MV-4-11 (cell line): ENCODE measurements at places on chromosomes 2 and 18.

GRCh38 chr2:27323596-27324285 is 844 bp upstream of the MPV17 start:
- DNase-seq = no peak

GRCh38 chr18:50819027-50819727 is 639 bp downstream of the MRO start:
- no peak for DNase-seq

GRCh38 chr2:60532421-60532820 is 21.0 kb downstream of the BCL11A start:
- DNase-seq = no peak

DNA sequence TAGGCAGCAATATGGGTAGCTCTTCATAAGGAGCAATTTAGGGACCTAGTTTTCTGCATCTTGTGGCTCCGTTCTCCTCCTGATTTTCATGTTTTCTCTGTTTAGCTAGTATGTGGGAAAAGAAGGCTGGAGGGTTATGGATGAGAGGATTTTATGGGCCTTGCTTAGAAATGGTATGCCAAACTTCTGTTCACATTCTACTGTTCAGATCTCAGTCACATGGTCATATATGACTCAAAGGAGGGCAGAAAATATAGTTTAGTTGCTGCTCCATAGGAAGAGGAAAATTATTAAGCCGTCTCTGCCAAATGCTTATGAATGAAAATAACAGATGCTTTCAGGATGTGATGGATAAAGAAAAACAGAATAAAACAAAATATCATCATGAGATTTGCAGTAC is 361.8 kb upstream of the CWC22 start:
- DNase-seq = no peak

GRCh38 chr2:26563686-26564085 is 77.5 kb downstream of the CIB4 start:
- DNase-seq = no peak

GRCh38 chr18:4248686-4249085 is 206.4 kb downstream of the DLGAP1 start:
- no peak for DNase-seq

DNA sequence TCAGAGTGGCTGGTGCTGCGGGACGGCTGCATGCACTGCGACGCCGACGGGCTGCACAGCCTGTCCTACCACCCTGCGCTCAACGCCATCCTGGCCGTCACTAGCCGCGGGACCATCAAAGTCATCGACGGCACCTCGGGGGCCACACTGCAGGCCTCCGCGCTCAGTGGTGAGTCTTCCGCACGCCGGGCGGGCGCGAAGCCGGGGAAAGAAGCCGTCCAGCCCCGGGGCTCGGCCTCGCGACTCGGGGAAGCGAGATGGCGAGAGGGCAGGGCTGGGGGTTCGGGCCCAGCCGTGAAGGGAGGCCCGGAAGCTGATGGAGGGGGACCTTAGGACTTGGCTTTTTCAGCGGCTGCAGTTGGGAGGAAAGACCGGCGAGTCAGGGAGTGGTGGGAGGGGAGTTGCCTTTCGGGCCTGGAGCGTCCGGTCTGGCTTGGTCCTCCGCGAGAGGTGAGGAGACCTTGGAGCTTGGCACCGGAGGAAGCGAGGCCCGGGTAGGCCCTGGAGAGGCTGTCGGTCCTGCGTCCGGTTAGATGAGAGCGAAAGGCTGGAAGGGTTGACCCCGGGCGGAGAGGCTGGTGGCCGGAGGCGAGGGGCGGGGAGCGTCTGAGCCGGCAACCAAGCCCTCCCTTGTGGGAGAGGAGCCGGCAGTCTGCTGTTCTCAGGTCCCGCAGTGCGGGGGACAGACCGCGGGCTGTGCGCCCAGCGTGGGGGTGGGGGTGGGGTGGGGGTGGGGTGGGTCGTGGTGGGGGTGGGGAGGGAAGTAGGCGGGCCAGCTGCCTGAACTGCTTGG is 691 bp downstream of the BIRC6 start:
- no peak for DNase-seq

DNA sequence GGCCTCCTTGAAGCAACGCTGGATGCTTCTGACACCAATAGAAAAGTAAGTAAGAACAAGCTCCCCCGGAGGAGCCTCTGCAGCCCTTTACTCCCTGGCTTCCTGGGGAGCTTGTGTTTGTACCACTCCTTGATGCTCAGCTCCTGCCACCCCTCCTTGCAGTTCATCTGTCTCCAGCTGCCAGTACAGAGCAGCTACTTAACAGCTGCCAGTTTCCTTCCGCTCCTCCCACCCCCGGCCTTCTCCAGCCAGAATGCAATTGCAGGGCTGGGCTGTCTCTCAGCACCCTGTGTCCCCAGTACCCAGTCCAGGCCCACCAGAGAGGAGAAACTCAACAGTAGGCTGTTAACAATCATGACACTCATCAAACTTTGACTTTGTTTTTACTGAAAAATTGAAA is 109.4 kb downstream of the AOX1 start:
- DNase-seq = peak; percentile 90

DNA sequence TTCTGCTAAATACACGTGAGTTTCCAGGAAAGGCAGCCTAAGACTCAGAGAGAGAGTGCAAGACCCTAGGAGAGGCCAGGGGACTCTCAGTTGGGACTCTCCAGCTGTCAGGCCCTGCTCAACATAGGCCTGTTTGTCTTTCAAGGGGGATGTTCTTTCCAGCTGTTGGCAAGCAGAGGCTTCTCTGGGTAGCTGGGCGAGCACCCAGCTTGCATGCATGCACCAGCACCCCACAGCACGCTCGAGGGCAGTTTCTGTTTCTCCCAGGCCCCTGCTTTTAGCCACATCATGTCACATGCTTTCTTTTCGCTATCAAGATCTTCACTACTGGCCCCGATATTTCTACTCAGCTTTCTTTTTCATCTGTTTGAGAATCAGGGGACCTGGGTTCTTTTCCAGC is 479.3 kb upstream of the HS6ST1 start:
- no peak for DNase-seq

- no peak for DNase-seq
Observed at GRCh38 chr2:143401861-143402260, 272.6 kb downstream of the ARHGAP15 start.

GRCh38 chr2:149677416-149677815 is 89.8 kb upstream of the MMADHC start:
- DNase-seq = no peak

- no peak for DNase-seq
Observed at GRCh38 chr2:64751286-64752260, 97.9 kb upstream of the SERTAD2 start.

DNA sequence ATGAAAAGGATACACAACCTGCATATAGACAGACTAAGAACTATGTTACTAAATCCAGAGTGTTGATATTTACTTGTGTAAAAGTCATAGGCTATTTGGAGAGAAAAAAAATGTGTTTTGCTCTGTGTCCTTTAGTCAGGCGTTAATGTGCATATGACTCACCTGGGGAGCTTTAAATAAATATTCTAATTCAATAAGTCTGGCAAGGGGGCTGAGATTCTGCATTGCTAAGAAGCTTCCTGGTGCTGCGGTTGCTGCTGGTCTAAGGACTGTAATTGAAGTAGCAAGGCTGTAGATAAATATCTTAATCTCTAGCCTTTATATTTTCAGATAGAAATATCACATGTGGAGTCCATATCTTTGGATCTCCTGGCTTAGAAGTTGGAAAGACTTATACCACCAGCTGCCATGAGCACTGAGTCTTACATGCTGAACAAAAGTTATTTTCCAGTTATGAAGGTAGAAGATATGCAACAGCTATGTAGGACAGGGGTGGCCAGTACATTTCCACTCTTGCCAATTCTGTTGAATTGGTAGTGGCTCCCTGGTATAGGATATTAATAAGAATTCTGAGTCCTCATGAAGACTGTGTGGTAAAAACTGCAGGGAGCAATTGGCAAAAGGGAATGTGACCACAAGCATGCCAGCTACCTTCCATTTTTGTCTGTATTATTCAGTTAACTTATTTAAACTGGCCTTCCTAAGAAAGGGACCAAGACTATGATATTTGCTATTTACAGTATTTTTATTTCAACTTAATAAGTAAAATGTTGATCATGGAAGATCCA is 4.8 kb downstream of the SPAG16 start:
- DNase-seq = no peak

GRCh38 chr2:224997802-224998201 is 44.5 kb downstream of the DOCK10 start:
- DNase-seq = no peak

GRCh38 chr2:223530811-223531210 is 71.3 kb downstream of the SCG2 start:
- DNase-seq = no peak

- no peak for DNase-seq
Observed at GRCh38 chr2:181004647-181005325, 24.4 kb downstream of the UBE2E3 start.

DNA sequence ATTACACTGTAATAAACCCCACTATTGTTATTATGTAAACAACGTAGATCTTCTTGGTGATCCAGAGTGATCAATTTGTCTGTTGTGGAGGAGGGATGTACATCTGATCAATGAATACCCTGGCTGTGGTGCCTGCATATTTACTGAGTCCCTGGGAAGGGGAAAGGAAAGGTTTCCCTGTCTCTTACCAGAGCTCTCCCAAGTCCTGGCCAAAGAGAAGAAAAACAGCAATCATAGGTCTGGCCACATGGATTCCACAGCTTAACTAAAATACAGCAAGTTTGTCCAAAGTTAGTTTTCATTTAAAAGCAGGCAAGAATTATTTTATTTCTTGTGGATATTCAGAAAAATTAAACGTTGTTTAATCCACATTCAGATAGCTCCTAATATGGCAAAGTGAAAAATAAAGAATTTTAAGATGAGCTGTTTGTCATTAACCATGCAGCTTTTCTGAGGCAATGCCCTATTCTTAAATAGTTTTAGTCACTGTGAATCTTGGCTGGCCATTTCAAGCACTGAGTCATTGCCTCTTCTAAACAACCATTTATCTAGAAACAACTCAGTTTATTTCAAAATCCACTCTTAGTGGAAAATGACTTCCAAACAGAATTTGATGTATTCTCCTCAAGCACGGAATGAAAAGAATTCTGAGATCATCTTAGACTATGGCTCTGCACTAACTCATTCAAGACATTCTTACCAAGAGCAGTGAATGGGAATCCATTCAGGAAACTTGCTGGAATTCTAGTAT is 1004.4 kb upstream of the CDH2 start:
- DNase-seq = no peak

GRCh38 chr2:109031476-109032228 is 42.6 kb upstream of the EDAR start:
- DNase-seq = peak; percentile 65

GRCh38 chr2:233023761-233024410 is 8.6 kb upstream of the NEU2 start:
- no peak for DNase-seq

DNA sequence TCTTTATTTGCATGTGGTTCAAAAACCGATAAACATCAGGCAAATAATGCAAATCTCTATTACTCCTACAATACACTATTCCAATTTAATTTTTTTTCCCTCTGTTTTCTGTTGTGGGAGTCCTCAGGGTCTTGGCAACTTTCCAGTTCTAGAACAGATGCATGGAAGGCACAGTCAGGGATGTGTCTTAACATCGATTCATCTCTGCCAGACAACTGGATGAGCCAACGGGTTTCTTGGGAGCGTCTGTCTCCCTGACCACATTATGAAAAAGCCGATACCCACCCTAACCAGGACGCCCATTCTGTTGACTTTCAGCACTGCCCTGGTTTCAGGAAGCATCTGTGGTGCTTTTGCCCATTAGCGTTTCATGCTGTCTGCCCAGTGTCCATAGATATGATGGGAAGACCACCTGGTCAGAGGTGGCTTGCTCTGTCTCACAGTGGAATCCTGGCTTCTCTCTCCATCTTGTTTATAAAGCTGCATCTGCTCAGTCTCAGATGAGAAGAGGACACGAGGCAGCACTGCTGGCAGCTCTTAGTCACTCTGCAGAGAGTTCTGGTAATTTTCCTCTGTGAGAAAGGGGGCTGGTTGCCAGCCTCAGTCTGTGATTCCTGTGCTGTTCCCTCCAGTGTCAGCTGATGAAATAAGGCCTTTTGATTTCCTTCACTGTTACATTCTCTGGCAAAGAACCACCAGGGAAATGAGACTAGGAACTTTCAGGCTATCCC is 57.9 kb upstream of the KCNE4 start:
- no peak for DNase-seq

- no peak for DNase-seq
Observed at GRCh38 chr2:135055182-135055786, 3.2 kb downstream of the RAB3GAP1 start.

DNA sequence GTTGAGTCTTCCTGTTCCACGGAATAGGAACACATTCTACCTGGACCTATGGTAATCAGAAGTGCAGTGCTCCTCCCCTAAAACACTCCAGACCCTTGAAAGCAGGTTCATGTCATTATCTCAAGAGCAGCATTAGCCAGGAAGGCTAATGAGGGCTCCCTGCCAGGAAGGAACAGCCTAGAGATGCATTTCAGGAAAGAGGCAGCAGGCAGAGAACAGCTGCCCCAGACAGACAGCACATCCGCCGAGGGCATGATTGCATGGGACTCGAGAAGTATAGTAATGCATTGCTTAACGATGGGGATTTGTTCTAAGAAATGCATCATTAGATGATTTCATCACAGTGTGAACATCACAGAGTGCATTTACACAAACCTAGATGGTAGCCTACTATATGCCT is 171.5 kb downstream of the ALK start:
- DNase-seq = no peak

- DNase-seq = no peak
Observed at GRCh38 chr18:10128921-10129501, 215.2 kb downstream of the VAPA start.

GRCh38 chr2:76895469-76895868 is 626.7 kb downstream of the LRRTM4 start:
- no peak for DNase-seq

DNA sequence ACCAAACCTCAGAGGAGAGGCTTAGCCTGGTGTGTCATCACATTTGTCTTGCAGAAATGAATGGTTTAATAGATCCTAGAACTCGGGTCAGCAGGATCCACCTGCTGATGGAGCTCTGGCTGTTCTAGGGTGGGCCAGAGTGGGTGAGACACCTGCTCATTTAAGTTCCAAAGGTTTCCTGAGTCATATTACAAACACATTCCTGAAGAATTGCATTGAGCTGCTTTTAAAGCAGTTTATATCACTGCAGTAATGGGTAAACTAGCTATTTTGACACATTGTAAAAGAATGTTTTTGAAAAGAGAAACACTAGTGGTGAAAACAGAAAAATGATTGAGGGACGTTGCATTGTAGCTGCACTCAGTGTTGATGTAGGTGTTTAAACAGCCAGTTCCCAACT is 175.3 kb upstream of the TCF4 start:
- no peak for DNase-seq

DNA sequence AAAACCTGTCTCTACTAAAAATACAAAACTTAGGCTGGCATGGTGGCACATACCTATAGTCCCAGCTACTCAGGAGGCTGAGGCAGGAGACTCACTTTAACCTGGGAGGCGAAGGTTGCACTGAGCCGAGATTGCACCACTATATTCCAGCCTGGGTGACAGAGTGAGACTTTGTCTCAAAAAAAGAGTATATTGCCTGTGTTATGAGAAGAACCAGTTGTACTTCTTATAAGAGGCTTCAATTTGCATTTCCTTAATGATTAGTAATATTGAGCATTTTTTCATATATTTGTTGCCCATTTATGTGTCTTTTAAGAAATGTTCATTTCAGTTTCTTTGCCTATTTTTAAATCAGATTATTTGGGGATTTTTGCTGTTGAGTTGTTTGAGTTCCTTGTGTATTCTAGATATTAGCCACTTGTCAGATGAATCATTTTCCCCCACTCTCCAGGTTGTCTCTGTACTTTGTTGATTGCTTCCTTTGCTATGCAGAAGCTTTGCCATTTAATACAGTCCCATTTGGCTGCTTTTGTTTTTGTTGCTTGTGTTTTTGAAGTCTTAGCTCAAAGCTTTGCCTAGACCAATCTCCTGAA is 75.8 kb upstream of the LRPPRC start:
- no peak for DNase-seq

- DNase-seq = no peak
Observed at GRCh38 chr2:179442206-179442605, 177.6 kb upstream of the SESTD1 start.
